Heart left ventricle (tissue), 16 donors: ENCODE measurements at places on chromosomes 5 and 9. TPM values are rescaled to one million over a fixed set of nuclear protein-coding genes. Genes with fewer than 3 reads are reported as not detected.

Gene TAF11L5
- polyA plus RNA-seq, result not detected

Gene AQP7
- 216 TPM for polyA plus RNA-seq

Gene NUTM2G
- polyA plus RNA-seq, result not detected

Gene CYSRT1
- polyA plus RNA-seq, result 0.27 TPM

Gene SLC25A51
- polyA plus RNA-seq, result 8.6 TPM

Gene CNTNAP3
- polyA plus RNA-seq, result 2.1 TPM

- H3K4me3 ChIP-seq, result no peak overlapping the region
- no peaks in the 10 kb centered on the region for H3K27me3 ChIP-seq
- peaks cover 3% of the 10 kb centered on the region for H3K4me1 ChIP-seq
- no peak overlapping the region for H3K27ac ChIP-seq
- H3K36me3 ChIP-seq, result no peaks in the 10 kb centered on the region
Observed at GRCh38 chr5:53029608-53030007, 40.5 kb downstream of the ITGA2 start.

DNA sequence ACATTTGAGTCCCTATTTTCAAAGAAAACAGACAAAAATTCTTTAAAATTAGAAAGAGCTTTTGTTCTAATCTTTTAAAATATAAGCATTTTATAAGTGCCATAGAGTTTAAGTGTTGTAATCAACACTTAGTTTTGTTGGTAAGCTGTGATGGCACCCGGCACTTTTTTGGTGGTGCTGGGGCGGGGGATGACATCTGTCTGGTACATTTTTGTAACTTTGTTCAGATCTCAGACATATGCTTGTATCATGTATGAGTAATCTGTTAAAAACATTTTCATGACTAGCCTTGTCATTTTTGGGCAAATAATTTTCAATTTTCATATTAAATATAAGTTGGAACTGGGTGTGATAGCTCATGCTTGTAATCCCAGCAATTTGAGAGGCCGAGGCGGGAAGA is 51.7 kb downstream of the UBAP1 start:
- DNase-seq, result no peak
- peaks cover 6% of the 10 kb centered on the region for H3K4me1 ChIP-seq
- no peak overlapping the region for H3K4me3 ChIP-seq
- H3K27ac ChIP-seq, result no peak overlapping the region

GRCh38 chr9:108270561-108270960 is 585.2 kb downstream of the ACTL7B start:
- H3K4me3 ChIP-seq, result no peak overlapping the region
- no peak for DNase-seq
- no peaks in the 10 kb centered on the region for H3K4me1 ChIP-seq
- H3K27ac ChIP-seq, result no peak overlapping the region
- H3K36me3 ChIP-seq, result no peaks in the 10 kb centered on the region
- H3K27me3 ChIP-seq, result no peaks in the 10 kb centered on the region

- H3K4me3 ChIP-seq, result no peak overlapping the region
- DNase-seq, result no peak
- H3K4me1 ChIP-seq, result no peaks in the 10 kb centered on the region
- H3K27me3 ChIP-seq, result no peaks in the 10 kb centered on the region
- H3K27ac ChIP-seq, result no peak overlapping the region
Observed at GRCh38 chr9:15231788-15232635, 75.0 kb downstream of the TTC39B start.
